ENCODE measurements at places on chromosomes 2 and 18.

- DNase-seq: no peak
Observed at GRCh38 chr2:170298115-170298514, 120.2 kb downstream of the MYO3B start.

DNA sequence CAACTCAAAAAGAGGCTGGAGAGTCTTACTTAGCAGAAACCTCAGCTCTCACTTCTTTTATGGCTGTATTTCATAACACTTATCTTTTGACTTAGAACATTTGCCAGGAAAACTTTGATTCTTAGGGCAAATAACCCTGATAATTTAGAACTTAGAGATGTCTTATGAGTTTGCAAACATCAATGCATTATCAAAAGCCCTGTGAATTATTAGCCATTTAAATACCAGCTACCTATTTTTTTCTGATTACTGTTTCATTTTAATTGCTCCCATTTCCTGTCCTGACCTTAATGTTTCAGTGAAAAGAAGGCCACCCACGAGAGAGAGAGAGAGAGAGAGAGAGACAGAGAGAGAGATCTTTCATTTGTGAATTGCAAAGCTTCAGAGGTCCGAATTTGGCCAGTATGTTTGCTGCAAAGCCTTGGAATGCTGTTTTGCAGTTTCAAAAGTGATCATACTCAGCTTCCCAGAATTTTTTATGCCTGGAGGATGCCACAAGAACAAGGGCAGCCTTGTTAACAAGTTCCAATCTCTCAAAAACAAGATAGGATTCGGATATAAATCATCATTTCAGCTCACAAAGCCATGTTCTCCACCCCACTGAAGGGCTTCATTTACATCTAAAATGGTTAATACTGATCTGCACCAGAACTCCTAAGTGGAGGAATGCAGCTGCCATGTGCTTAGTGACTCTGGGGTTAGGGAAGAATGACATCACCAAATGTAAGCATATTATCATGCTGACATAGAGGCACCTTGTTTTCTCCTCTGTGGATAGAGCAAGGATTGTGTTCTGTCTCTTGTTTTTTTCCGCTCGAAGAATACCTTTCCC lies 478.2 kb downstream of the ARHGAP15 start:
- no peak for DNase-seq

- DNase-seq: no peak
Observed at GRCh38 chr2:140504601-140505000, 1626.2 kb downstream of the LRP1B start.

DNA sequence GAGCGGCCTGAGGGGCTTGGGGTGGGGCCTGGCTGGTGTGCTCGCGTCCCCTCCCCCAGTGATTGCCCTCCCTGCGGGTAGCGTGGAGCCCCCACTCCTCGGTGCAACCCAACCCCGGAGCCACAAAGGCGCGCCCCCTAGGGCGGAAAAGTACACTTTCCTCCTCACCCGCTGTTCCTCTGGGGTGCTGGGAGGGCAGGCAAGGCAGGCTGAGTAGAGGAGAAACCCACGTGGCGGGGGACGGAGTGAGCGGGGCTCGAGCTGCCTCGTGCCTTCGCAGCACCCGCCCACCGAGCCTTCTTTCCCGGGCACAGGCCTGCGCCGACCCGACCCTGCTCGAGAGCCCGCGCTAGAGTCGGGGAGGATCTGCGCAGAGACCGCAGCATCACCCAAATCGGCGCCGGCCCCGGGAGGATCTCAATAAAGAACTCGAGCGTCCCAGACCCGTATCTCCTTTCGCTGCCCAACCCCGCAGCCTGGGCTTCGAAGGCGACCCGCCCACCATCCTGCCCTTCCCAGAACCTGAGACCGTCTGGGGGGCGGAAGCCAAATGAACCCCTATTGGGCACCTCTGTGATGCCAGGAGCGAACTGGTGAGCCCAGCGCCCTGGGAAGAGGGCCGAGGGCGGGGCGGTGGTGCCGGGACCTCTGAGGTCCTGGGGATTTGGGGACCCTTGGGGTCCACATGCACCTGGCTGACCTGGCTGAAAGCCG lies 1.5 kb downstream of the UCN start:
- peak; percentile 18 for DNase-seq

DNA sequence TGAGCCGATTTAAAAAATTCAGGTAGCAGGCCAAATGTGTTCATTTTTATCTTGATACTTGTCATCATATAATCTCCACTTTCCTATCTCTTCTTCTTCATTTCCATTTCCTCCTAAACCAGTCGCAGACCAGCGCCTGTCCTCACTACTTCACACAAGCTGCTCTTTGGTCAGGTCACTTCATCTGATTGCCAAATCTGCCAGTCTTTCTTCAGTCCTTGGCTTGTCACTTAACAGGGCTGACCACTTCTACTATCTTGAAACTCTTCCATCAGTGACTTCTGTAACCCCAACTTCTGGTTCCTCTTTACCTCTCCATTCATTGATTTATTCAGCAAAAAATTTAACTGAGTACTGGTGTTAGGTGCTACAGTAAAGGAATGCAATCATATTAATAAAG lies 18.0 kb upstream of the SPRED2 start:
- DNase-seq: no peak

DNA sequence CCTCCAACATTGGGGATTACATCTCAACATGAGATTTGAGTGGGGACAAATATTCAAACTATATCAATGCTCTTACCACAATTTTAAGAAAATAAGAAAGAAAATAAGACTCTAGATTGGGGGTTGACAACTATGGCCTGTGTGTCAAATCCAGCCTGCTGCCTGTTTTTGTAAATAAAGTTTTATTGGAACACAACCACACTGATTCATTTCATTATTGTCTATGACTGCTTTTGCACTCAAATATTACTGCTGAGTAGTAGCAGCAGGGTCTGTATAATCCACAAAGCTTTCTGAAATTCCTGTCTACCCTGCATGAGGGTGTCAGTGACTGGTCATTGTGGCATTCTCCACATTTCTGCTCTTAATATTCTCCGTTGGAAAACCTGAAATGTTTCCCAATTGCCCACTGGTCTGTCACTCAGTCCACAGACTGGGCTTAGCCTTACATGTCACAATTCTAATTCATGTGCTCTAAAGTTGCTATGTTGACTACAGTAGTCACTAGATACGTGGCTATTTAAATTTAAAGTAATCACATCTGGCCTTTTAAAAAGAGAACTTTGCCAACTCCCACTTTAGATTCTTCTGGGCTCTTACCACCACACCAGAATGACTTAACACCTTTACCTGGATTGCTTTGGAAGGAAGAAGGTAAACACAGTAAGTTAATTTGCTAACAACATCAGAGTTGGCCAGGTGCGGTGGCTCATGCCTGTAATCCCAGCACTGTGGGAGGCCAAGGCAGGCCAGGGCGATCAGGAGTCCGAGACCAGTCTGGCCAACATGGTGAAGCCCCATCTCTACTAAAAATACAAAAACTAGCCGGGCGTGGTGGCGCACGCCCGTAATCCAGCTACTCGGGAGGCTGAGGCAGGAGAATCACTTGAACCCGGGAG lies 86.9 kb downstream of the CLHC1 start:
- no peak for DNase-seq

All from stimulated activated CD8-positive, alpha-beta memory T cell treated with anti-CD3 and anti-CD28 coated beads, Interleukin-4, amount 100 ng/mL, for 4 hours (primary cell).